Upper lobe of right lung (tissue), 1 donor: ENCODE measurements at places on chromosomes 16 and 17. TPM values are rescaled to one million over a fixed set of nuclear protein-coding genes. Genes with fewer than 3 reads are reported as not detected.

TBC1D3H gene
- not detected for total RNA-seq

GRCh38 chr16:49019081-49019633 lies 262.5 kb downstream of the CBLN1 start:
- no peak for DNase-seq
- peaks cover 26% of the 10 kb centered on the region for H3K27me3 ChIP-seq
- H3K4me1 ChIP-seq: no peaks in the 10 kb centered on the region
- no peaks in the 10 kb centered on the region for H3K36me3 ChIP-seq
- H3K4me3 ChIP-seq: no peak overlapping the region

GRCh38 chr16:29962344-29962994 lies 590 bp downstream of the TMEM219 start:
- H3K27me3 ChIP-seq: no peaks in the 10 kb centered on the region
- H3K4me1 ChIP-seq: peaks cover 18% of the 10 kb centered on the region
- no peak for DNase-seq
- no peaks in the 10 kb centered on the region for H3K36me3 ChIP-seq

- no peak overlapping the region for H3K27ac ChIP-seq
- DNase-seq: no peak
- H3K27me3 ChIP-seq: no peaks in the 10 kb centered on the region
- H3K4me1 ChIP-seq: no peaks in the 10 kb centered on the region
- peaks cover 45% of the 10 kb centered on the region for H3K36me3 ChIP-seq
- H3K4me3 ChIP-seq: no peak overlapping the region
These were observed 14.3 kb upstream of the INTS2 start for GRCh38 chr17:61942085-61942484.

DNA sequence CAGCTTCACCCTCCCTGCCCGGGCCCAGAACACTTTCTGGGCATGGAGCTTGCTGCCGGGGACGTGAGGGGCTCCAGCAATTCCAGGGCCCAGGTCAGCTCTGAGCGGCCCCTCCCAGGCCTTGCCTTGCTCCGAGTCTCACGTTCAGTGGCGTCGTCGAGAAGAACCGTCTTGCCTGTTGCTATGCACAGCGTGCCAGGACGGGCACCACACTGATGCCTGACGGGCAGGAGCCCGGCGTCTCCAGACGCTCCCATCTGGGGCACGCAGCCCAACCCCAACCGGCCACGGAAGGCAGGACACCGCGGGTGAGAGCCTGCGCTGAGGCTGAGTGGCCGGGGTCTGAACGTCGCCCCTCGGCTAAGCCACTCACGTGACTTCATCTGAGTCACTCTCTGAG lies 27.1 kb downstream of the TIMM22 start:
- no peak overlapping the region for H3K4me3 ChIP-seq
- no peak overlapping the region for H3K27ac ChIP-seq
- H3K27me3 ChIP-seq: no peaks in the 10 kb centered on the region
- H3K4me1 ChIP-seq: no peaks in the 10 kb centered on the region
